RCC 7860 (cell line): ENCODE measurements at places on chromosomes 7 and 10.
A peak's percentile ranks its signal among the peaks of the same experiment; 100 is the strongest.

- DNase-seq, result no peak
Observed at GRCh38 chr10:116364868-116365267, 40.6 kb downstream of the CCDC172 start.

- DNase-seq, result peak; percentile 38
Observed at GRCh38 chr7:140326116-140326928, 72.0 kb downstream of the SLC37A3 start.

DNA sequence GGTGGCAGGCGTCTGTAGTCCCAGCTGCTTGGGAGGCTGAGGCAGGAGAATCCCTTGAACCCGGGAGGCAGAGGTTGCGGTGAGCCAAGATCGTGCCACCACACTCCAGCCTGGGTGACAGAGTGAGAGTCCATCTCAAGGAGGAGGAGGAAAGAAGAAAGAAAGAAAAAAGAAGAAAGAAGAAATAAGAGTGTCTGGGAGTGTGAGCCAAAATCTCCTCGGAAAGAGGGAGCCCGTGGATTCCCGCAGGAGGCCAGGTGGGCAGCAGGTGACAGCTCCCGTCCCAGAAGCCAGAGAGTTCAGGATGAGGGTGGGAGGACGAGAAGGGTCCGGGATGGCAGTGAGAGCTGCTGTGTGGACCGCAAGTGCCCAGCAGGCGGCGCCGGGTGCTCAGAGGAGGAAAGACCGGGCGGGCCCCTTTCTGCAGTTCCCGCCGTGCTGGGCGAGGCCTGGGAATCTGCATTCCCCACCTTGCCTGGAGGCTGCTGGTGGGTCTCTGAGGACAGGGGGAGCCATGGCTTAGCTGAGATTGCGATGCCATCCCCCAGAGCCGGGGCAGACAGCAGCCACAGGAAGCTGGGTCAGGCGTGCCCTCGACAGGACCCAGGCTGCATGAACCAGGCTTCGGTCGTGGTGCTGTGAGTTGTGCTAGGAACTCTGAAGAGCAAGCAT, 17.1 kb upstream of the AMZ1 start:
- DNase-seq, result peak; percentile 53

DNA sequence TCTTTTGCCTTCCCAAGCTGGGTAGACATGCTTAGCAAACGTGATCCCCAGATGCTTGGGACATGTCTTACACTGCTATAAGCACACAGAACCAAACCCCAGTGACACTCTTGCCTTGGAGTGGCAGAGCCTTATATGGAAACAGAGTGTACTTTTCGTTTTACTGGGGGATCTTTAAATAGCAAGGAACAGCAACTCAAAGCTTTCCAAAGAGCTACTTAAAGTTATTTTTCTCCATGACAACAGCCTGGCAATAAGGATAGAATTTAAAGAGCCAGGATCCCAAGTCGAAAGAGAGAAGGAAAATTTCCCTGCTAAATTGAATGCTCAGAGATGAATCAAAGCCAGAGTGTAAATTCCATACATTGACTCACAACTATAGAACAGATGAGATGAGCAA, 67.8 kb downstream of the ZNF365 start:
- DNase-seq, result no peak

GRCh38 chr7:114070246-114070645, 151.4 kb upstream of the PPP1R3A start:
- DNase-seq, result no peak

DNA sequence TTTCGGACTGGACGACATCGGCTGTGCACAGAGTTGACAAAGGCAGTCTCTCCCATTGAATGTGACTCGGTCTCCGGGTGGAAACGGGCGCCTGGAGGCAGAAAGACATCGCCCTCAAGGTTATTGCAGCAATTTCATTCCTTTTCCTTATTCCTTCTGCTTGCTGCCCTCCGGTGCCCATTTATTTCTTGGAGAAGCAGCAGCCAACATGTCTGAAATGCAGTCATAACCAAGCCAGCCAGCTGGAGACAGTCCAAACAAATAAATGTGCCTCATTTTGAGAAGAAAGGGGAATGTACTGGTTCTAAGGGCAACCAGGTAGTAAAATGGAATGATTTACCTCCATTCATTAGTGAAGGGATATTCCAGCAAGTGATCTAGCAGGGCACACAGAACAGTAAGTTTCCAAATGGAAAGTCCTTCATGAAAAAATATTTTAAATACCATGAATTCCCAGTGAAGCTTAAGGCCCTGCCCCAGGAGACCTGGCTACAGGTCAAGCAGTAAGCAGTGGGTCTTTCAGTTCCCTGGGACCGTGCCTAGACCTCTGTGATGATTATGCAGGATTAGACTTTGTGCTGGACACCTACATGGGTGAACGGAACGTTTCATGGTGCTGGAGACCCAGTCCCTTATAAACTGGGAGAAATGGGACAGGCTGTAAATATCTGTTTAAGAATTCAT, 86.6 kb downstream of the ABLIM1 start:
- DNase-seq, result no peak

DNA sequence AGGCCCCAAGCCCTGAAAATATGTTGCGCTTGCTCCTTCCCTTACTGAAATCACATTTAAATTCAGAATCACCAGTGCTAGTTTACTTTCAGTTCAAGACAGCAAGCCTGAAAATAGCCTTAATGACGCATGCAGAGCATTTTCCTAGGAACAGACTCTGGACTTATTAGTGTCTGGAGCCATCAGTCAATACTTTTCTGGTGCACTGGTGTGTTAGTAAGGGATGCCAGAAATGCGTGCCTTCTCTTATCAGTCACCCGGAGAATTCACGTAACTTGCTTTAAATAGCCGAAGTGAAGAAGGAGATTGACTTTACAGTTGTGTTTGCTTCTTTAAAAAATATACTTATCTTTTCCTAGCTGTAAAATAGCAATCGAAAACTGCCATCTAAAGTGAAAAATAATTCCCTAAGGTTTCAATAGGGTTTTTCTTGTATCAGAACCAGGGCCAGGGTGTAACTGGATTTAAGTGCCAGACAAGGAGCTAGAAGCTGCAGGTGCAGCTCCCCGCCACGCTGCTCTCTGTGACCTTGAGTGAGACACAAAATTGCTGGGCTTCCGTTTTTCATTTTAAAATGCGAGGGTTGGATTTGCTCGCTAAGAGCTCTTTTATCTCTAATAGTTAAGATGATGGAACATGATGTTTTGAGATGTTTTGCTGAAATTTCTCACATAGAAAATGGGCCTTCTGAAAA, 177.8 kb downstream of the NSUN6 start:
- no peak for DNase-seq

GRCh38 chr10:83820033-83820432, 319.3 kb upstream of the GHITM start:
- no peak for DNase-seq

- DNase-seq, result no peak
Observed at GRCh38 chr10:61049386-61049785, 105.4 kb upstream of the RHOBTB1 start.

DNA sequence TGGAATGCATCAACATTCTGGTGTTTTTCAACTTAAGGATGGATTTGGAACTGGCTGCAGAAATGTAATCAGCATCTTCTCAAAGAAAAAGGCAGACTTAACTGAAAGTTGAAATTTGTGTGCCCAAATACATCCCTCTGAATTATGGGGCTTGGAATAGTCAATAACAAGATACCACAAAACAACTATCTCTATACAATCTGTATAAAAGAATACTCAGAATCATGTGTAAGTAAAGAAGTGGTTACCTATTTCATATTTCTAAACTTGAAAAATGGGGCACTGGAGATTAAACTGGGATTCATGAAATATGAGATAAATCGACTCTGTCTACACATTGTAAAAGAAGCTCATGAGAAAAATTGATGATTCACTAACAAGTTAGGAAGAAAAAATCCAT, 6.2 kb upstream of the COL1A2 start:
- DNase-seq, result no peak

DNA sequence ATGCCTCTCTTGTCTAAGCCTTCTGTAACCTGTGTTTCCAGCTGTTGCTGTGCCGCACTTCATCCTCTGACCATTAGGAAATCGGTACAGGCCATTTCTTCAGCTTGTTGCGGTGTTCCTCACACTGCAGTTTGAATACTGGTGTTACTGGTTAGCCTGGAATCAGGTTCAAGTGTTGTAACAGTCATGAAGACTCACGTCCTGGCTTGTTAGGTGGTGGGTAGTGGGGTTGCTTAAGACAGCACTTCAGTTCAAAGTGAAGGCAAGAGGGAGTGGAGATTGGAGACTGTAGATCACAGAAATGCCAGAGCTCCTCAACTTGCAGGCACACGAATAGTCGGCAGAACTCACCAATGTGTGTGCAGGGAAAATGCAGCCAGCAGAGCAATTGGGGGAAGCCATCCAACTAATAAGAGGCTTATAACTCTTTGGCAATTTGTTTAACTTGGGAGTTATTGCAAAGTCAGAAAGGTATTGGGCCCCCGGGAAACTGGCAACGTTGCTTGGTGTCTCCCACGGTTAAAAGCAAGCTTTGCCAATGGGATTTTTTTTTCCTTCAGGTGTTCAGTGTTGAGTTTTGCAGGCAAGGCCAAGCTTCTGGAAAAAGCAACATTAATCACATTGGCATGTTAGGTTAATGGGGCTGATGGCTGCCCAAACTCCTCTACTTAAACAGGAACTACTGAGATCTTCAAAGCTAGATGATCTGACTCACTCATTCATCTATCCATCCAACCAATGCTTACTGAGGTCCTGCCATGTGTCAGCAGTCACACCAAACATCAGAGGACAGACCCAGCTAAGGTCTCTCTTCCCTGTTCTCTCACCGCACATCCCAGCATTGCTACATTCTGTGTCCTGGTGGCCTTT, 380.9 kb downstream of the GATA3 start:
- DNase-seq, result no peak

DNA sequence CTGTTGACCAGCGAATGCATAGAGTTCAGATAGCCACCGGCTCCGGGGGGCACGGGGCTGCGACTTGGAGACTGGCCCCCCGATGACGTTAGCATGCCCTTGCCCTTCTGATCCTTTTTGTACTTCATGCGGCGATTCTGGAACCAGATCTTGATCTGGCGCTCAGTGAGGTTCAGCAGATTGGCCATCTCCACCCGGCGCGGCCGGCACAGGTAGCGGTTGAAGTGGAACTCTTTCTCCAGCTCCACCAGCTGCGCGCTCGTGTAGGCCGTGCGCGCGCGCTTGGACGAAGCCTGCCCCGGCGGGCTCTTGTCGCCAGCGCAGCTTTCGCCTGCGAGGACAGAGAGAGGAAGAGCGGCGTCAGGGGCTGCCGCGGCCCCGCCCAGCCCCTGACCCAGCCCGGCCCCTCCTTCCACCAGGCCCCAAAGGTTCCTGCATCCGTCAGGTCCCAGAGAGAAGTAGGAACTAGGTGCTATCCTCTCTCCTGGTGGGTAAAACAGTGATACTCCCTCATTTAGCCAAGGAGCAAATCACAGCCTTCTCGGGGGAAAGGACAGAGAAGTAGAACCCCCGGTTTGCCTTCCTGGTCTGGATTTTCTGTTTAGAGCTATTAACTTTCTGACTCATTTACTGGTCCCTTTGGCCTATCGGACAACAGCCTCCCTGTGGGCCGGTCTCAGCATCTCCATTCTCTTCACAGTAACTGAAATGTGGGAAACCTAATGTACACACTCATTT, 6.1 kb upstream of the HOXA2 start:
- peak; percentile 52 for DNase-seq
